Upper lobe of left lung (tissue), 6 donors: ENCODE measurements at places on chromosomes 13 and 19.
A peak's percentile ranks its signal among the peaks of the same experiment; 100 is the strongest.

GRCh38 chr13:31029102-31029501 lies 96.6 kb downstream of the TEX26 start:
- DNase-seq: no peak

DNA sequence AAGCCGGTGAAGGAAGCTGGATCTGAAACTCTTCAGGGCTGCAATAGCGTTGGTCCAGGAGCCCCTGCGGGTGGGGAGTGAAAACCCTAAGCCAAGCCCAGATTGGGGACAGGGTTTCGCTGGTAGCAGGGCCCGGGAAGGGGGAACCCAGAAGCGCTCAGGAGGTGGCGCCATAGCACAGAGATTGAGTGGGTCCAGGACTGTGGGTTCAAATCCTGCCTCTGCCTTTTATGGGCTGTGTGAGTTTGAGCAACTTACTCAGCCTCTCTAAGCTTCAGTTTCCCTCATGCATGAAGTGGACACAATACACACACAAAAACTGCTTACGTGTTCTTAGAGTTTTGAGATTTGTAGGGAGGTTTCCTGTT lies 8.3 kb upstream of the SYCN start:
- peak; percentile 54 for DNase-seq

DNA sequence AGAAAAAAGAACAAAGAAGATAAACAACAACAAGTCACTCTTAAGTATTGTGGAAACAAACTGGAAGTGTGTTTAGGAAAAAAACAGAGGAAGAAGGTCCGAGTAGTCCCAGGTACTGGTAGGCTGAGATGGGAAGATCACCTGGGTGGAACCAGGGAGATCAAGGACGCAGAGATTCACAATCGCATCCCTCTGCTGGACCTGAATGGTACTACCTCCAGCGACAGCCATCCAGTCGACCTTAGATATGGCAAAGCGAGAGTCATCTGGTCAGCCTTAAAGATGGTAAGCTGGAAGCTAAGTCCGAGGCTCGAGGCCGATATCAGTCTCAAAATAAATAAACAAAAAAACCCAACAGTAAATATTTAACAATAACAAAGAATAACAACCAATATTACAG lies 44.9 kb upstream of the ZNF91 start:
- no peak for DNase-seq

DNA sequence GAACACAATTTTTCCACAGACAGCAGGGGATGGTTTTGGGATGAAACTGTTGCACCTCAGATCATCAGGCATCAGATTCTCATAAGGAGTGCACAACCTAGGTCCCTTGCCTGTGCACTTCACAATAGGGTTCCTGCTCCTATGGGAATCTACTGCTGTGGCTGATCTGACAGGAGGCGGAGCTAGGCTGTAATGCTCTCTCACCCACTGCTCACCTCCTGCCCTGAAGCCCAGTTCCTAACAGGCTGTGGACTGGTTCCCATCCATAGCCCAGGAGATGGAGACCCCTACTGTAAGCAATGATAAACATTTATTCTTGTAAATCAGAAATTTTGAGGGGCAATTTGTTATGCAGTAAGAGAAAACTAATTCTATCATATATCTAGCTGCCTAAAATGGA lies 1234.7 kb downstream of the SLITRK1 start:
- DNase-seq: no peak

DNA sequence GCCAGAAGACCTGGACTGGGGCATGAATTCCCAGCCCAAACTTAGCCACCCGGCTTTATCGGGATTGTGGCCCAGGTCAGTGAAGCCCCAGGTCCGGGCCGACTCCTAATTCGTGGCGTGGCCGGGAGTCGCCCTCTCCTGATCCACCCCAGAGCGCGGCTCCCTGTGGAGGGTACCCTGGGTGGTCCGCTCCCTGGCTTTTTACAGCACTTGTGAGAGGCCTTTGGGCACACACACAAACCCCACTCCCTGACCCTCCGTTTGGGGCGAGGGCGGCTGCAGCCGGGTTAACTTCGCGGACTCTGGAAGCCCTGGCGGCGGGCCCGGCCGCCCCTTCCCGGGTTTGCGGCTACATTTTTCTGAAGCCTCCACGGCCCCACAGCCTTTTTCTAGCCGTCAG lies 56.4 kb downstream of the ZNF568 start:
- no peak for DNase-seq

GRCh38 chr19:17235300-17235970 lies 9.4 kb downstream of the OCEL1 start:
- peak; percentile 95 for DNase-seq

GRCh38 chr13:37294472-37294871 lies 189.0 kb upstream of the CSNK1A1L start:
- DNase-seq: no peak

GRCh38 chr13:76654263-76654662 lies 231.9 kb downstream of the KCTD12 start:
- peak; percentile 25 for DNase-seq

DNA sequence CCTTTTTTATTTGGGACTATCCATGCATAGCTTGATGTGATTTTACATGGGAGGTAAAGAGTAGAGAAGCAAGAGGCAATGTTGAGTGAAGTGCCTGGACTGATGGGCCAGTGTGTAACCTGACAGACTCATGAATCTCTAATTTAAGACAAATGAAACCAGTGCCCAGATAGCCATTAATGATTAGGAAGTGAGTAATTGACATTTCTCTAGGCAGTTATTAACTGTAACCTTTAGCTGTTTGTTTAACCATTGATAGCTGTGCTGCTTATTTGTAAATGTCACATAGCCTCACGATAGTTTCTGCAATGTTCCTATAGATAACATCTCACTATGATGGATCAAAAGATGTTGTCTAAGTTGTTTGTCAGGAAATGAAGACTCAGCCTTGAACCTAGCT lies 1047.5 kb upstream of the SPRY2 start:
- no peak for DNase-seq

- peak; percentile 45 for DNase-seq
These were observed 12.3 kb upstream of the CADM4 start for GRCh38 chr19:43651758-43652545.

DNA sequence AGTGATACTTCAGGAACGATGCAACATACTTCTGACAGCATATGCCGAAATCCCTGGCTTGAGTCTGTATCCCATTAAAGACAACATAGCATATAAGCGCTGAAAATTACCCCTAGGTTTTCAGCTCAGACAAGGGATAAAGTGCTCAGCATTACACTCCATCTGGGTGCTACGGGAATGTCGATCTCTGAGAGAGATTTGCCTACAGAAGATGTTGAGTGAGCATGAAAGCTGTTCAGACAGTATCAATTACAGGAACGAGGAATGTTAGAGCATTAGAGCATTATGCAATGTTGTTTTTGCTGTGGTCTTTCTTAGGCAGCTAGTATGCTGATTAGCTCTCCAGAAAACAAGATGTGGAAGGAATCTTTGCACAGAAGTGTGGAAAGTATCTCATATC lies 484.5 kb downstream of the LIG4 start:
- DNase-seq: no peak
